NCI-H2227 treated with DMSO at 0.1 percent for 48 hours (cell line): ENCODE measurements at places on chromosomes 13 and 19.
A peak's percentile ranks its signal among the peaks of the same experiment; 100 is the strongest.

DNA sequence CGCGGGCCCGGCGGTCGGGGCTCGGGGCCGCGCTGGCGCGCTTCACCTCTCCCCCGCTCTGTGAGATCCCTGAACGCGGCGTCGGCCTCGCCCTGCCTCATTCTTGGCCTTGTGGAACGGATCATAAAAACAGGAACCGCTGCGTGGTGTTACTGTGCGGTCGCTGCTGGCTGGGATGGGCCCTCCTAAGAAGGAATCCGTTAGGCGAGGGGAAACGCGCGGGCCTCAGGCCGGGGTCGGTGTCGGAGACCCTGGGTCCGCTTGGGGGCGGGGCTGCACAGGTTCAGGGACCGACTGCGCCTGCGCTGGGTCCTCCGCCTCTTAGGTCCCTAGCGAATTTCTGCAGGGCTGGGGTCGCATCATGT, 381 bp downstream of the CKAP2 start:
- peak; percentile 59 for DNase-seq

GRCh38 chr13:101065329-101065728, 351.0 kb downstream of the NALCN start:
- DNase-seq: no peak

DNA sequence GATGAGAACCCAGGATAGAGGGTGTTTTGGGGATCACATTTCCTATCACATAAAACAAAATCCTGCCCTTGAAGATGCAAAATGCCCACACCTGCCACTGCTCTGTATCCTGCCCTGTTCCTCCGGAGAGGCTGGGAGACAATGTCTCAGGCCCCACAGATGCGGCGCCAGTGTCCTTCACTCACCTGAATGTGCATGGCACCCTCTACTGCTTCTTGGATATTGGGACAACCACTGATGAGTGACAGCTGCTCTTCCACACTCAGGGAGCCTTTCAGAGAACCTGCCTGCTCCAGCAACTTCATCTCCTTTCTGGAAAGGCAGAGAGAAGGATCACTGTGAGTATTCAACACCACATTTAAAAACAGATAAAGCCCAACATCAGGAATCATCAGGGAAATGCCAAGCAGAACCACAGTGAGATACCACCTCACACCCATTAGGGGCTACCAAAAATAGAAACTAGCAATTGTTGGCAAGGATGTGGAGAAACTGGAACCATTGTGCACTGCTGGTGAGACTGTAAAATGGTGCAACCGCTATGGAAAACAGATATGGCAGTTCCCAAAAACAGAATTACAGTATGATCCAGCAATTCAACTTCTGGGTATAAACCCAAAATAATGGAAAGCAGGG, 36.4 kb downstream of the CRYL1 start:
- DNase-seq: no peak

DNA sequence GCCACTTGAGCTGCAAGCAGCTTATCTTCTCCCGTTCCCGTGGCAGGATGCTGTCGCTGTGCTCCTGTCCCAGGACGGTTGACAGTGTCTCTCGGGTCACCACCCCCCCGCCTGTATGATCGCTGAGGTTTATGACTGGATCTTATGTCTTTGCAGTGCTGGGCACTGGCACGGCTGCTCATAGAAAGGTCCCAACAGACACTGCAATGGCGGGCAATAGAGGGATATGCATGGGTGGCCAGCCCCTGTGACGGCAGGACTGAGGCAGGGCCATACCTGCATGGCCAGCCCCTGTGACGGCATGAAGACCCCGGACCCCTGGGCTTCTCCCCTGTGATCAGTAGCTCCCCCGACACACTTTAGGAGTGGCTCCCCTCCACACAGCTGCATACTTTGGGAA, 307.2 kb downstream of the TEX29 start:
- DNase-seq: no peak

- DNase-seq: no peak
Observed at GRCh38 chr19:15220833-15221232, 11.4 kb downstream of the EPHX3 start.

- peak; percentile 46 for DNase-seq
Observed at GRCh38 chr13:38538422-38538821, 148.5 kb upstream of the FREM2 start.

- no peak for DNase-seq
Observed at GRCh38 chr19:4388337-4389063, 11.8 kb downstream of the SH3GL1 start.

- no peak for DNase-seq
Observed at GRCh38 chr13:54676526-54677113, 1648.0 kb downstream of the OLFM4 start.

GRCh38 chr19:28185646-28186045, 1027.3 kb downstream of the UQCRFS1 start:
- no peak for DNase-seq

GRCh38 chr13:25391932-25392331, 20.2 kb downstream of the ATP8A2 start:
- no peak for DNase-seq

DNA sequence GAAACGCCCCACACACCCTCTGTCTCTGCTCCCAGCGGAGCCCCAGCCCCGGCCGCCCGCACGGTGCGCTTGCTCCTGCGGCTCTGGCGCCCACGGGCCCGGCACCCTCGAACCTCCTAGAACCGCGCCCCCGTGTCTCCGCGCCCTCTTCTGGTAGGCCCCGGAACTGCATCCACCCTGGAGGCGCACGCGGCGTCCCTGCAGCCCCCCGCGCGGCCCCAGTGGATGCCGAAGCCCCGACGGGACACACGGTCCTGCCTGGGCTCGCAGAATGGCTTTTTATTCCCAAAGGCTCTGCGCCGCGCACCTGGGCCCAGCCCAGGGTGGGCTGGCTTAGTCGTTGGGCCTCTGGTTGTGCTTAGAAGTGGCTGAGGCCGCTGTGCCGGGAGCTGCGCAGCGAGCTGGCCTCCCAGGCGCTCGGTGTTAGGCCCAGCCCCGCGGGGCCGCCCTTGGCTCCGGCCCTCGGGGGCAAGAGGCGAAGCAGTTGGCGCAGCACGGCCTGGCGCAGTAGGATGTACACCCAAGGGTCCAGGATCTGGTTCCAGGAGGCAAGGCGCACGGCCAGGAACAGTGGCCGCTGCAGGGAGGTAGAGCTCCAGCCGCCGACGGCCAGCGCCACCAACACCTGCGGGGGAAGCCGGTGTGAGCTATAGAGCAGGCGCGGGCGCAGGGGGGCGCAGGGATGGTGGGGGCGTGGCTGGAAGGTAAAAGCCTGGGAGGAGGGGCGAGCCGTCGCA, 2.8 kb downstream of the PTGER1 start:
- no peak for DNase-seq

DNA sequence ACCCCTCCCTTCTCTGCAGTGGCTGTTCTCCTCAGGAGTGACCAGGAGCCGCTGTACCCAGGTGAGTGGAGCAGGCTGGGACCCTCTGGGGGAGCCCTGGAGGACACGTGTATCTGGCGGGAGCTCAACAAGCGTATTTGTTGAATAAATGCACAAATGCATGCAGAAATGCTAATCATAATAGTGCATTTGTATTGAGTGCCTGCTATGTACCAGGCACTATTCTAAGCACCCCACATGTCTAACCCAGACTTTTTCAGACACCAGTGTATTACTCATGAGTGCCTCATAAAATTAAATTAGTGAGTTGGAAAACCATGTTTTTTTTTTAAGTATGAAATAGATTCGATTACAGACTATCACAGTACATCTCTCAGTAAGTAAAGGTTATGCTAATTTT, 7.9 kb downstream of the HPN start:
- DNase-seq: no peak

- no peak for DNase-seq
Observed at GRCh38 chr13:32645854-32646253, 59.6 kb downstream of the PDS5B start.

DNA sequence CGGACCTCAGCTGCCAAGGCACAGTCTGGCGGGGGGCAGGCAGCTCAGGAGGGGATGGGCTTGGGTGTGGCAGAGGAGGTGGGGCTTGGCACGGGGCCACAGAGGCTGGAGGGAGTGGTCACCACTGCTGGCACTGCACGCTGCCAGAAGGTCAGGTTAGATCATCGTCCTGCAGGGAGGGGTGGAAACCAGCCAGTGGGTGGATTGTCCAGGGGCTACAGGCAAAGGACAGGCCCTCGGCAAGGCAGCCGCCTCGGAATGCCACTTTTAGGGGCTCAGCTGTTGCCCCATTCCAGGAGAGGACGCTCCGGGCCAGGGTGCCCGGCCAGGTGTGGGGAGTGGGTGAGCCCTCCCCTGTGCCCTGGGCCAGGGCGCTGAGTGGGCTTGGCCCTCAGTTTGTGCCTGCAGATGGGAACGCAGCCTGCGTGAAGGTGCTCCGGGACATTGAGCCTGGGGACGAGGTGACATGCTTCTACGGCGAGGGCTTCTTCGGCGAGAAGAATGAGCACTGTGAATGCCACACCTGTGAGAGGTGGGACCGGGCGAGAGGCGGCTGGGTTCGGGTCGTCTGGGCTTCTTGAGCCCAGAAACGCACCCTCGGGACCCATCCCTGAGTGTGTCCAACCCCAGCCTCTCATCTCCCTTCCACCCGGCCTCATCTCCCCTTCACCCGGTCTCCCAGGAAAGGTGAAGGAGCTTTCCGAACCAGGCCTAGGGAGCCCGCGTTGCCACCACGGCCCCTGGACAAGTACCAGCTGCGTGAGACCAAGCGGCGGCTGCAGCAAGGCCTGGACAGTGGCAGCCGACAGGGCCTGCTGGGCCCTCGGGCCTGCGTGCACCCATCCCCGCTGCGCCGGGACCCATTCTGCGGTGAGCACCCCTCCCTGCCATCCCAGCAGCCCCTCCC, 6.4 kb downstream of the KMT5C start:
- no peak for DNase-seq

DNA sequence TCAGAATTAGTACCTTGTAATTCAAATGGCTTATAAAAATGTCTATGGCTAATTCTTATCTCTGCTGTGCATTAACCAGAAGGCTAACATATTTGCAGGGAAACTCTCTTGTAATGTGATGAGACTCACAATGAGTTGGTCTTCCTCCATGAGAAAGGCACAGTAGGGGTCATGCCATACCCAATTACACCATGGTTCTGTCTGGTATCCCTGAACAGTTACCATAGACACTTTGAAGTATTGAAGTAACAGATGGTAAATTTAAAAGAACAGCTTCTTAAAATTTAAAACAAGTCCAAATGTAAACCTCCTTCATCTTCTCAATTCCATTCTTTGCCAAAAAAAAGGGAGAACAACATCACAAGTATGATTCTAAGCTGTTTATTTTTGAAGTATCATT, 22.6 kb upstream of the SLAIN1 start:
- no peak for DNase-seq

GRCh38 chr19:35549174-35549788, 3.9 kb downstream of the TMEM147 start:
- DNase-seq: peak; percentile 96

DNA sequence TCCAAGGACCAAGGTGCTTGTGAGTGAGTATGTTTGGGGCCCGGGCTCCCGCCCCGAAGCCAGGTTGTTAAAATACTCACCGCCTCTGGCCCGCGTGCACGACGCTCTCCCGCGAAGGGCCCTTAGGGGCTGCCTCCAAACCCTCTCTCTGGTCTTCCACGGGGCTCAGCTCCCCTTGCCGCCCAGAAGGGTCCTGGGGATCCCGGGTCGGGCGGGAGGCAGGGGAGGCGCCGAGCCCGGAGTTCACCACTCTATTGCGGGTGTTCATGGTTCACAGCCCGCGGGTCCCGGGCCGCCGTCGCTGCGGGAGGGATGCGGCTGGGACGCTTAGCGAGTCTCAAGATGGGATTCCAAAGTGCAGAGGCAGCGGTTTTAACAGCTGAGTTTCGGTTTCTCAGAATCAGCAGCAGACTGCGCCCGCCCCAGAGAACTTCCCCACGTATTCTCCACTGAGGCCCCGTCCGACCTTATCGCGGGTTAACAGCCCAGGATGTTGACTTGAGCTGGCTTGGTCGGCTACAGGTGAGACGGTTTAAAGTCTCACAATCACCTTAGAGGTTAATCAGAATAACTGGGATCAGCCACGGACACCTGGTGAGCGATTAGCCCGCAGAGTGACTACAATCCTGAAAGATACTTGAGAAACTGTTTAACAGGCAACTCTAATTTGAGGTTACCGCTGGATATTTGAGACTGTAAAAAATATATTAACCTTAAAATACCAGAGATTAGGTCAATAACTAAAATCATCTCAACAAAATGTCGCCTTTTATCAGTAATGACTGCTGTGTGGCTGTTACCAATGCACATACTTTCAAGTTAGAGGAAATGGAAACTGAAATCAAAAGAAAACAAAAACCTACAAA, at the start of gene EPSTI1:
EPSTI1 (minus strand) TSS at position 344 of the 866 bp plus-strand sequence; CDS start at position 268, 76 bp downstream.
- no peak for DNase-seq

DNA sequence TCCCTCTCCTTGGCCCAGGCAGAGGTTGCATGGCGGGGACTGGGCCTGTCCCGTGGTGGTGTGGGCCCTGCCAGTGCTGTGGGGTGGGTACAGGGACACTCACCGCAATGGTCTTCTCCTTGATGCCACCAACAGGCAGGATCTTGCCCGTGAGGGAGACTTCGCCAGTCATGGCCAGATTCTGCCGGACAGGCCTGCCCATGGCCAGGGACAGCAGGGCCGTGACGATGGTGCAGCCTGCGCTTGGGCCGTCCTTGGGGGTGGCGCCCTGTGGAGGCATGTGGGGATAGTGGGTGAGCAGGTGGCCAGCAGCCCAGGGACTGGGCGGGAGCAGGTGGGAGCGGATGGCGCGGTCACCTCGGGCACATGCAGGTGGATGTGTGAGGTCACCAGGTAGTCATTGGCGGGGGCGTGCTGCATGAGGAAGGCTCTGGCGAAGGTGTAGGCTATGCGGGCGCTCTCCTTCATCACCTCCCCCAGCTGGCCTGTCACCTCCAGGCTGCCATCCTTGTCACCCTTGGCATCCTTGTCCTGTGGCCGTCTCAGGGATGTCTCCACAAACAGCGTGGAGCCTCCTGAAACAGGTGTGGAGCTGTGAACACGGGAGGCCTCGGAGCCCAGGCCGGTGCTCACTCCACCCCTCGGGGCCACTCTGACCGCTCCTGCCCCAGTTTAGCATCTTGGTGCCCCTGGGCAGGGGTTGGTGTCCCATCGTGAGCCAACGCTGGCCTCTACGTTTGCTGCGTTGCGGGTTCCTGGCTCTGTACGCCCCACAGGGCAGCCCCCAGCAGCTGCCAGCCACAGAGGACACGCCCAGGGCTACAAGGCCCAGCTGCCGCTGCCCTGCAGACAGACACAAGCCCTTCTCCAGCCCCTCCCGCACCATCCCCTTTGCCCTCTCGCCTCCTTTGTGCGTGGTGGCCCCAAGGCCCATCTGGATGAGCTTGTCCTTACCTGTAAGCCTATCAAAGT, 3.4 kb downstream of the RPL36 start:
- no peak for DNase-seq

GRCh38 chr19:13043285-13043684, 48.0 kb downstream of the NFIX start:
- no peak for DNase-seq

DNA sequence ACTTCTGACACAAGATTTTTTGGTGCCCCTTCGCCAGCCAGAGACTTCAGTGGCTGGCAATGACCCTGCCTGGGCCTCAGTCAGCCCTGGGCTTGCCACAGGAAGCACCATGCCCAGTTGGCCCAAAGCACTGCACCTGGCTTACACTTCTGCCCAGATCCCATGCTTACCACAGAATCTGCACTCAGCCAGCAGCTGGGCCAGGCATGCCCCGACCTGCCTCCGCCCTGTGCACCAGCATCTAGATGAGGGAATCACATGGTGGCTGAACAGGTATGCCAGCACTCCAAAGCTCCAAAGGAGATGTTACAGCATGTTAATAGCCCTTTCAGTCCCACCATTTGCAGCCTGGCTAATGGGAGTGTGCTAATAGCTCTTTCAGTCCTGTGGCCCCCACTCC, 690.9 kb downstream of the SLITRK6 start:
- no peak for DNase-seq

GRCh38 chr19:36093146-36093662, 17.7 kb upstream of the OVOL3 start:
- no peak for DNase-seq
